ENCODE measurements at places on chromosomes 7 and 10.

- DNase-seq = no peak
Measured at GRCh38 chr10:125982260-125982948, 86.0 kb downstream of the FANK1 start.

GRCh38 chr7:23863209-23863787 is 153.3 kb downstream of the STK31 start:
- DNase-seq = no peak

- no peak for DNase-seq
Measured at GRCh38 chr10:16856092-16856491, 38.9 kb upstream of the RSU1 start.

DNA sequence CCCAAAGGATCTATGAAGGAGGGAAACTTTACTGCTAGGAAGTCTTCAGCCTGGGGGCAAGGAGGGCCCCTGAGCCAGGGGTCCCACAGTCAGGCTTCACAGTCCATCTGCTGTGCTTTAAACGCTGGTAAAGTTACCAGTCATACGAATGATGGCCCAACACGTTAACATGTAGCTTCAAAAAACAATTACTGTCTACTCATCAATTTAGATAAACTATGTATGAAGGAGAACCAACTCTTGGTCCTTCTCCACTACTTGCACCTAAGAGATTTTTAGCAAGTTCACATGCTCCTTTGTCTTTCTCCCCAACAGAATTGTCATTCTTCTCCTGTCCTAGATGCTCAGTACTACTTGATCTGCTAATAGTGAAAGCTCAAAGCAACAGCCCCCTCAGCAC is 16.6 kb downstream of the JCAD start:
- DNase-seq = no peak

GRCh38 chr7:117018713-117019112 is 65.4 kb downstream of the ST7 start:
- DNase-seq = no peak

DNA sequence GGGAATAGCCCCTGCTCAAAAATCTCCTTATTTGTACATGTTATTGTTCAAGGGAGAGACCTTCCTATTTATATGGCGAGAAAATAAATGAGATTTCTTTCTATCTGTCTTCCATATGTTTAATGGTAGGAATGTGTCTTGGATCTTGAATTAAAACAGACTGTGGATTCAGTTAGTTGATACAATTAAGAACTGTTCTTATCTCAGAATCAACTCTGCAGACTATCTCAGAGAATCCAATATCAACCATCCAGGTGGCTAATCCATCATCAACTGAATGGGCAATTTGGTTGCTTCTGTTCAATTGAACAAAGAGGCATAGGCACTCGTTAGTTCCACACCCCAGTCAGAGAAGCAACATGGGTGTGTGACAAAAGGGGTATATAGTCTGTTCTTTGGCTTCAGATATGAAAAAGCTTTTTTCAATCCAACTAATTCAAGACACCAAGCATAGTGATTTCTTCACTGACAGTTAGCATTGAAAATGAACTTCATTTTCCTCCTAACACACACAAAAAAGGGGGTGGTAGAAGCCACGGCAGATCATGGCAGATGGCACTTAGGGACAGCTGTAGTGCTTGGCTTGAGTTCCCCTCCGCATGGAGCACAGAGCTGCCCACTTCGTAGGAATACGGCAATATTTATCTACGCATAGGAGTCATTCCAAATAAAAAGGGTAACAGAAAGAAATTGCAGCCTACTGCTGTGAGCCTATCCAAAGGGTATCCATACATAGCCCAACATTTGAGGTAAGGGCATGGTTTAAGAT is 135.9 kb downstream of the KIAA1217 start:
- DNase-seq = no peak

DNA sequence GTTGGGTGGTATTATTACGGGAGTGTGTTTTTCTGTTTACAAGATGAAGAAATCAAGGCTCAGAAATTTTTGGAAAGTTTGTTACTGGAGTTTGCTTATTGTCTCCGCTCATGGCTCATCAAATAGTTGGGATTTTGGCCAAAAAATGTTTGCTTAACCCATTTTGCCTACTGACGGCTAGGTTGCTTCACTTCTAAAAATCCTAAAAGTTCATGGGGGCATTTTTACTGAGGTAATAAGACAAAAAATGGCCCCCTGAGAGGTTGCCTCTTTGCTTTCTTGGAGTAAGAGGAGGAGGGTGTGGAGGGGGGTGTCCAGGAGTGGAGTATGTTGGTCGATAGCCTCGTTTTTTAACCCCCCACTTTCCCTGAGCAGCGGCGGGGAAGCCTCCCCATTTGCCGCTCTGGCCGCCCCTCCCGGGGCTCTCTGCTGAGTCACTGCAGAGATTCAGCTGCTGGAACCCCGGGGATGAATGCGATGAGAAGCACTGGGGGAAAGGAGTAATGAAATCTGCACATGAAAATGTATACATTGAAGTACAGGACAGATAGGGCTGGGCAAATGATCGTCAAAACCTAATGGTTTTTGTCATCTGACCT is 1.5 kb downstream of the MEST start:
- no peak for DNase-seq

GRCh38 chr7:110733221-110733620 is 357.7 kb upstream of the LRRN3 start:
- DNase-seq = no peak

DNA sequence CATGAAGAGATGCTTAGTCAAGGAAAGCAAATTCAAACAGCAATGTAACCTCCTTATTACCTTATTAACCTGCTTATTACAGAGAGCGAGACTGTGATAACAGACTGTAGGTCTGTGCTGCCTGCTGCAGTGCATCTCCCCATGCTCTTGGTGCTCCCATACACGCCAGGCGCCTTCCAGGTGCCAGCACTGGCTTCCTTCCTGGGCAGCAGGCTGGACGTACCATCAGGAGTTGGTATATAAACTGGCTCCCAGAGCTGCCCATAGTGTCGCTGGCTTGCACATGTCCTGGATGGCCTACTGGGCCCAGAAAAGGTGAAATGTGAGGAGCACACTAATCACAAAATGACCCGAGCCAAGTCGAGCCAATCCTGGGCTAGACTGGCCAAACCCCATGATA is 13.5 kb downstream of the ATP6V0E2 start:
- no peak for DNase-seq

DNA sequence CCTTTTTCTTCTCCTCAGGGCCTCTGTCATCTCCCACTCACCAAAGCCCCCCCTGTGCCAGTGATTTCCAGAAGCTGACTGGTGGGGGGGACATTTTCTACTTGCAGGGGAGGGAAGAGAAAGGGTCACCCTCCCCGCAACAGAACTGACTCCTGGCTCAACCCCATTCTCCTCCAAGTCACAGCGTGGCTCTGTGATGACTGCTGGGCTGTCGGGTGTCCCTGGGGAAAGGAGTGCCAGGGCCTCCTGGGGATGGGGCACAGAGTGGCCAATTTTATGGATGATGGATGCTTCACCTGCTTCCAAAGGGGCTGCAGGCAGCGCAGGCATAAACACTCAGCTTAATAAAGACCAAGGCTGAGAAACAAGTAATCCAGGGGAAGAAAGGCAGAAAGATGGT is 523.0 kb downstream of the PTPRN2 start:
- no peak for DNase-seq

GRCh38 chr10:8337332-8337651 is 282.8 kb downstream of the GATA3 start:
- no peak for DNase-seq

GRCh38 chr10:119370972-119371703 is 163.8 kb downstream of the GRK5 start:
- no peak for DNase-seq

DNA sequence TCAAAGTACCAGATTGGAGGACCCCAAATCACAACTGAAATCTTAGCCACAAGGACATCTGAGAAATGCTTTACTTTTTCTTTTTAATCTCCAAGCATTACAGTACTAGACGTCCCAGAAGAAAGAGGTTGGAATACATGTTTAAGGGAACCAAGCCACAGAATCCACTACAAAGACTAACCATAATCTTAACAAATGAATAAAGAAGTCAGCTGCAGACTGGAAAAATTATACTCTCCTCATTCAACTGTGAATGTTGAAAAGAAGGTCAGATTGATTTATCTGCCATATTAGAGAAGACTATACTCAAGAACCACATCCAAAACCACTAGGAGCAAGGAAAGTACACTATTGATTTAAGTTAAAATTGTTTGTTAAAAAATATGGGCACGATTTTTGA is 102.1 kb upstream of the ABCB5 start:
- no peak for DNase-seq

DNA sequence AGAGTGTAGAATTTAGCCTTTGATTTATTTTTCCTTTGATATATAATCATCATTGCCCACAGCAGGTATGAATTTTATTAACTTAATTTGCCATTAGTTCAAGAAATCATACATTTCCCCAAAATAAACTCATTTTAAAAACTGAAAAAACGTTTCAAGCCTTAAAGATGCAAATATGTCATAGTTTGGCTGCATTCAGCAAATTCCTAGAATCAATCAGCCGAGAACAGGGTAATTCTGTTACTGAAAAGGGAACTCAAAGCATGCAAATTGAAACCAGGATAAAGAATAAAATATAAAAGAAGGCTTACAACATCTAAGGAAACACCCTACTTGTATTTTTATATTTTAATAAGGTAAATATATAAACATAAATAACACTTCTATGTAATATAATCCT is 233.8 kb upstream of the PRKCQ start:
- DNase-seq = no peak

DNA sequence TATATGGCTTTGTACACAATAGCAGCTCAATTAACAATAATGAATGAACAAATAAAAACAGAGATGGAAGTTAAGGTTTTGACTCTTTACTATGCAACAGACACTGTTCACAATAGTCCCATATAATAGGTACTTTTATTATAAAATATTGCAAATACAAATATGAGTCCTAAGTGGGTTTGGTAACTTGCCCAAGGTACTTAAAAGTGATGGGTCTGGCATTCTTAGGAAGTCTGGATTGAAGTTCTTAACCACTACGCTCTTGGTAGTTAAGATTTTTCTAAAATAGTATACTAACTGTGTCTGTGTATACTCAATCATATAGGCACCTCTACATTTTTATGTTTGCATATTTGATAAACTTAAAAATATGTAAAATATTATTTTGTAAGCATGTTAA is 55.5 kb downstream of the HGF start:
- no peak for DNase-seq

DNA sequence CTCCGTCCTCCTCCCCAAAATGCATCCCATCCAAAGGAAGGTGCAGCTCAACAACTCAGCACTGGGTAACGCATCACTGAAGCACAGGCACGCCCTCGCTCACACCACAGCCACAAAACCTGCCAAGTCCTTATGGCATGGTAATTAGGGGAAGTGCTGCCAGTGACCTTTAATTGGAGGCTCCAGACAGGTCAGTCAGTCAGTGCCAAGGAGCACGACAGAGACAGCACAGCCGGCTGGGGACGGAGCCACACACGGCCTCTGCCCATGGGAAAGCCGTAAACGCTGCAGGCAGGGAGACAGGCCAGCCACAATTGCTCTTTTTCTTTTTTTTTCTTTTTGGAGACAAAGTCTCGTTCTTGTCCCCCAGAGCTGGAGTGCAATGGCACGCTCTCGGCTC is 146.5 kb downstream of the MAD1L1 start:
- no peak for DNase-seq

- no peak for DNase-seq
Measured at GRCh38 chr10:13613519-13613918, 26.8 kb downstream of the PRPF18 start.

GRCh38 chr7:124033095-124033806 is 384 bp upstream of the TMEM229A start:
- DNase-seq = no peak

- DNase-seq = no peak
Measured at GRCh38 chr10:119525116-119525515, 17.4 kb downstream of the RGS10 start.

DNA sequence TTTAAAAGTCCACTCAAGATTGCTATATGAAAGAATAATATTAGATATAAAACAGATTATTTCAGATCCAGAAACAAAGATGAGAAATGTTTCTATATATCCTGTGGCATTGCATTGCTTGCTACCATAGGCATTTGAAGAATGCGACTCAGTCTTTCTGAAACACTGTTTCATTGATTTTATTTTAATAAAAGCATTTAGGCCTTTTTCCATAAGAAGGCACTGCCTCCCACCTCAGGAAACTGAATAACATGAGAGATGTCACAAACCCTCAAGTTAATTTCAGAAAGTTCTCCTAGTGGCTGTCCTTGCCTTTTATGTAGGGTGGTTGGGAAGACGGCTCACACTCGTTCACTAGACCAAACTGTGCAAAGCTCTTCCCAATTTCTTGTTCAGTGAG is 23.3 kb downstream of the PRPS1L1 start:
- no peak for DNase-seq

DNA sequence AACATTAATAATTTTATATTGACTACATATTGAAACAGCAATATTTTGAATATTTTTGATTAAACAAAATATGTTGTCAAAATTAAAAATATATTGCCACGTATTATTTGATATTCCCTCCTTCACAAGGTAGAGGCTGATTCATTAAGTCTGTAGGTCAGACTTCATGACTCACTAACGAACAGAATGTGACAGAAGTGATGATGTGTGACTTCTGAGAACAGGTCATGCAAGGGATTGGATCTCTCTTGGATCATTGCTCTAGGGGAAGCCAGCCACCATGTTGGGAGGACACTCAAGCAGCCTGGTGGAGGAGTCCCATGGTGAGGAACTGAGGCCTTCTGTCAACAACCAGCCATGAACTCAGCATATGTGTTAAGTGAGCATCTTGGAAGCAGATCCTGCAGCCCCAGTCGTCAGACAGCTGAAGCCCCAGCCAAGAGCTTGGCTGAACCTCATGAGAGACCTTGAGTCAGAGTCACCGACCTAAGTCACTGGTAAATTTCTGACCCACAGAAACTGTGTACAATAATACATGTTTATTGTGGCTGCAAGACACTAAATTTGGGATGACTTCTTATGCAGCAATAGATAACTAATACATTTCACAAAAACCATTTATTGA is 66.6 kb downstream of the HTR5A start:
- no peak for DNase-seq

All from activated CD4-positive, CD25-positive, alpha-beta regulatory T cell treated with anti-CD3 and anti-CD28 coated beads, Interleukin-2, amount 50 U/mL, for 72 hours (primary cell).